ENCODE measurements at places on chromosomes 12 and 14.

DNA sequence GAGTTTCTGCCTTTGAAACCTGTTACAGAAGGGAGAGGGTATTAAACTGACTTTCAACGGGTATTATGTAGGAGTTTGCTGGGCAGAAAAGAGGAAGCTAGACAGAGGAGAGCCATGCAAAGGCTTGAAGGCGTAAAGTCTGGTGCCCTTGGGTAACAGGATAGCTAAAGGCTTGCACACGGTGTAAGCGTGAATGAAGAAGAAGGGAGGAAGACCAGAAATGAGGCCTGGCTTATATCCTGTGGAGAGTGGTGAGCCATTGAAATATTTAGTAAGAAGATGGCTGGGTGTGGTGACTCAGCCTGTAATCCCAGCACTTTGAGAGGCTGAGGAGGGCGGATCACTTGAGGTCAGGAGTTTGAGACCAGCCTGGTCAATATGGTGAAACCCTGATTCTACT, 22.6 kb downstream of the SUDS3 start:
- DNase-seq = no peak

- DNase-seq = no peak
These were observed 171.4 kb downstream of the NDUFA12 start for GRCh38 chr12:94832105-94832504.

- DNase-seq = no peak
These were observed 5.5 kb downstream of the ZFP36L1 start for GRCh38 chr14:68787092-68787992.

- DNase-seq = no peak
These were observed 621.0 kb downstream of the BCL11B start for GRCh38 chr14:98651037-98651436.

- DNase-seq = peak; percentile 100
These were observed 99.1 kb upstream of the NAP1L1 start for GRCh38 chr12:76183459-76184186.

DNA sequence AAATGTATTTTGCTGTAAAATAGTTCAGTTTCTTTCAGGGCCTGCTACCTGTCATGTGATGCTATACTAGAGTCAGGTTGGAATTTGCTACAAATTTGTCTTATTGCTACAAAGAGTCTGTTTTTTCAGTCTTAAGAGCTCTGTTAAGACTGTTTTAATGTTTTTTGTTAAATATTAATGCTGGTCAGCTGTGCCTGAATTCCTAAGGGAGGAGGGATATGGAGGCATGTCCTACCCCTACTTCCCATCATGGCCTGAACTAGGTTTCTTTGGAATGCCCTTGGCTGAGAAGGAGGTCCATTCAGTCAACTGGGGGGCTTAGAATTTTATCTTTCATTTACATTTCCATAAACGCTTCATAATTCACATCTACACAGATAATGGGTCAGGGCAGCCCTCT, 30.0 kb downstream of the IQSEC3 start:
- DNase-seq = no peak

- no peak for DNase-seq
These were observed 147.5 kb downstream of the KCNH5 start for GRCh38 chr14:62897771-62898170.

DNA sequence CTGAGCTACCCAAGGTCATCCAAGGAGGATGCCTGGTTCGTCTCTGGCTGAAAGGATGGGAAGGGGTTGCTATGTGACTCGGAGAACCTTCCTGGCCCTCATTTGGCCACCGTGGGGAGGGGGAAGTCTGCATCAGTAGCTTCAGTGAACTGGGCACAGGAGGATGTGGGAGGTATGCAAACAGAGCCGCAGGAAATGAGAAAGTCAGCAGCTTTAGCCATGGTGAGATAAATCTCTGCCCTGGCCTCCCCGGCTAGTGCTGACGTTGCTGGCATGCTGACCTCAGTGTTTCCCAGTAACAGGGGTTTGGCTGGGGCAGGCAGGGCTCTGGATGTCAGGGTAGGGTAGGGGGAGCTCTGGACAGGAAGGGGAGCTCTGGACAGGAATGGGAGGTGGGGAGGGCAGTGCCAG, 2.3 kb upstream of the CEBPE start:
- peak; percentile 84 for DNase-seq

DNA sequence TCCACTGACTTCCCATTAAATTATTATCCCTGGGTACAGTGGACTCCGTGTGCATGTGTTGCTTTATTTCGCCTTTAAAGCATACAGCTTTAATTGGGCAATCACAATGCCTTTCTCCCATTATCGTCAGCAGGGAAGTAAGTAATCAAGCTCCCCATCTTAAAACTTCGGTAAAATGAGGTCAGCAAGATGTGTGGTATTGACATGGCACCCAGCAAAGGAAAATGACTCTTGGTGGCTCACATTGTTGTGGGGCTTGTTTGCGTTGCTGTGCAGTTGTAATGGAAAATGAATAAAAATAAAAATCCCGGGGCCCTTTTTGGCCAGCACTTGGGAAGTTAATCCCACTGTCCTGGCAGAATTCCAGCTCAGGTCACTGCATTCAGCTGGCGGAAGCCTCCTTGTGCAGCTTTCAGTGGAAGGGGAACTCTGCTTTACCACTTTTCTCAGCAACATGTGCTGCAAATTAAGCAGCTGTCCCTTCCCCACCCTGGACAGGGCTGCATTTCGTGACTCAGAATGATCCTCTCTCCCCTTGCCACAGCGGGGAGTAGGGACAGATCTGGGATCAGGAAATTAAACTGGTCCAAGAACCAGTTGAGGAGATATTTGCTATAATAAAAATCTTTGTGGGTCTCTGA, 13.9 kb upstream of the ATP2A2 start:
- DNase-seq = peak; percentile 72

- DNase-seq = no peak
These were observed 701.2 kb upstream of the TBX3 start for GRCh38 chr12:115385141-115385540.

- no peak for DNase-seq
These were observed 1.2 kb downstream of the KCNK13 start for GRCh38 chr14:90062822-90063539.

- no peak for DNase-seq
These were observed 78.6 kb downstream of the CCDC59 start for GRCh38 chr12:82279536-82280058.

- DNase-seq = no peak
These were observed 32.3 kb downstream of the BEST3 start for GRCh38 chr12:69666798-69667197.

DNA sequence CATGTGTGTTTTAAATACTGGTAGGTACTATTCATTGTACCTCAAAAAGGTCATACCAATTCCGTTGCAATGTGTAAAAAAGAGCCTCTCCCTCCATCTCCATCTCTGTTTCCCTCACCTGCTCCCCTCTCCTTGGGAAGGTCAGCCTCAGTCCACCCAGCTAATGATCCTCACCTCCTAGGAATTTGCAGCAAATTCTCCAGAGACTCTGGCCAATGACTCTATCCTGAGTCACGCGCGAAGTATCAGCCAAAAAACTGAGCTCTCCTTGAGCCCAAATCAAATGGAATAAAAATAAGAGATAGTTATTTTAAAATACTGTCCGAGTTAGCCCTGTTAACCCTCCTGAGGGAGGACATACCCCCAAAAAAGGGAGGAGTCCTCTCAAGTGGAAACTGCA, 148.4 kb downstream of the DPF3 start:
- peak; percentile 95 for DNase-seq

DNA sequence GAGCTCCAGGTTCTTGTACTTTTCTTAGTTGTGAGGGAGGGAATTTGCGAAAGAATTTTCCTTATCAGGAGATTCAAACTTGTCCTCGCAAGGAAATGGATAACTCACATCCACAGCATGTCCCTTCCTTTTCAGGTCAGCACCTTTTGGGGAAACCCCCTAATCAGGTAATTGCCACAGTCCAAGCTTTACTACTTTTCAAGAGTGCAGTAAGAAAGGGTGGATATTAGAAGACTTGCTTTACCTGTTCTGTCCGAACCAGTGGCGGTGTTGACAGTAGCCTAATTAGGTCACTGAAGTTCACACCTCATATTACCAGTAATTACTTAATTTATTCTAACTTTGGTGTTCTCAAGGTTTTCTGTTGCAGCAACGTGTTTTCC, 6.7 kb upstream of the C12orf50 start:
- DNase-seq = no peak

GRCh38 chr14:33560718-33561431, 390.0 kb downstream of the EGLN3 start:
- DNase-seq = no peak

DNA sequence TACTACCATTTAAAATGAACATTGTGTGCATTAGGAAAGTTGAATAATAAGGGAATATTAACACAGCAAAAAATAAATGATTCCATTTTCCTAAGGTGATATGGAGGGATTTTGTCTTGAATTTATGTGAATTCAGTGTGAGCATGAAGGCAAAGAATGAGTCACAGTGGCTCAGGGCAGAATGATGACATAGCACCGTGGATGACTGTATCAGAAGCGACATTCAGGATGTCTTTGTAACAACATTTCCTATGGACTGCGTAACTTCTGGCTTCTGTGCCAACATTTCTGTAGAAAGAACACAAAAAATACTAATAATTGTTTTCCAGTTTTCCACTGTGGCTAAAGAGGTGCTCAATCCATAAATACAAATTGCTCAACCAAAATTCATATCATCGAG, 54.6 kb downstream of the TTC8 start:
- peak; percentile 68 for DNase-seq

DNA sequence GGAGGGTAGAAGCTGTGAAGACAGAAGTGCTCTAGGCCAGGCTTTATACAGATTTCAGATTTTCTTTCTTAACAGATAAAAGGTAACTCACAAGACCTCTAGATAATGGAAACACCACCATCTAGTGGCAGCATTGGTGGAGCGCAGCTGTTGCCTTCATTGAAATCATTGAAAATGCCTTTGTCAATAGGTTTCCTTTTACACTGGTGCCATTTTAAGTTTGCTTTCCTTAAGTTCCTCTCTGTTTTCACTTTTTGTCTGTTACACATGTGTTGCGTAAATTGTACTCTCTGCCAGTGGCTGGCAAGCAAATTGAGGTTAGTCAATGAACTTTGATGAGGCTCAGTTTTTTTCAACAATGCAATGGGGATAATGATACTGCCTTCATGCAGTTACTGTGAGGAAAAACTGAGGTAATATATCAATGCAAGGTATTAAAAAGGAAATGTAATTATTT, 31.1 kb downstream of the ALDH1L2 start:
- peak; percentile 86 for DNase-seq

DNA sequence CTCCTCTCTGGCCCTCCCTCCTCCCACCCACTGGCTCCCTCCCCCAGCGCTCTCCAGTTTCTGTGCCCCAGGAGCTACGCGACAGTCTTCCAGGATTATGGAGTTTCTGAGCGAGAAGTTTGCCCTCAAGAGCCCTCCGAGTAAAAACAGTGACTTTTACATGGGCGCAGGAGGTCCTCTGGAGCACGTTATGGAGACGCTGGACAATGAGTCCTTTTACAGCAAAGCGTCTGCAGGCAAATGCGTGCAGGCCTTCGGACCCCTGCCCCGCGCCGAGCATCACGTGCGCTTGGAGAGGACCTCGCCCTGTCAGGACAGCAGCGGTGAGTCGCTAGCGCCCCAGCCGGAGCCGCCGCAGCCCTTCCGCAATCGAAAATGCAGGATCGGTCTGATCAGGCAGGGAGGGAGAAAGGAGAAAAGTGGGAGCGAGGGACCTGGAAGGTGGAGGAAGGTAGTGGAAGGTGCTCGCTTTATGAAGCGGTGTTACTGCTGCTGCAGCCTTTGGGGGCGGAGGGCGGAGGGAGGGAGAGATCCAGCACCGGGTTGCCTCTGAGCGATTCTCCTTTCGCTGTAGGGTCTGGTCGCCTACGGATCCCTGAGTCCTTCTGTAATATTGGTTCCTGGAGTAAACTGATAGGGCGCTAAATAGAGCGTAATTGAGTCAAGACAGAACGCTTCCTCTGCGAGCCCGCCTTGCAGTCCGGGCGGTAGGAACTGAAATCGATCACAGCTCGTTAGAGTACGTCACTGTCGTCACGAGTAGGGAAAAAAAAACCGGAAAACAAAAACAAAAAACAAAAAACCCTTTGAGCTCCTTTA, at the start of gene ALX1:
Gene ALX1, plus strand, starts transcription at position 56 of the 819 bp plus-strand sequence. Its CDS starts 42 bp downstream, at position 98.
- peak; percentile 49 for DNase-seq

- no peak for DNase-seq
These were observed 142.3 kb downstream of the RIMBP2 start for GRCh38 chr12:130573766-130574165.

DNA sequence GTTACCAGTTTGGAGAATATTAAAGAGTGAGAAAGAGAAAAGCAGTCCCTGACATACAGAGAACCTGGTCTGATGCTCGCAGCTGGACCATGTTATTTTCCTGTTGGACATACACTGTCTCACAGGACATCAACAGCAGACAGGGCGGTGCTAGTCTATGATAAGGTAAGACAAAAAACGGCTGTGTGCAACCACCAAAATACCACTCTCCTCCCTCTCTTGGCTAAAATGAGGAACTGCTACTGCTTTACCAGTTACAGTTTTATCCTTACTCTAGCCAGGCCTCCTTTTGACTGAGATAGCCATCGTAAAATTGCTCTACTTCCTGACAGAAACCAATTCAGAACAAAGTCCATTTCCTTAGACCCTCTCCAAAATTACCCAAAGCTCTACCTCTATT, 47.0 kb upstream of the ERGIC2 start:
- DNase-seq = peak; percentile 22

DNA sequence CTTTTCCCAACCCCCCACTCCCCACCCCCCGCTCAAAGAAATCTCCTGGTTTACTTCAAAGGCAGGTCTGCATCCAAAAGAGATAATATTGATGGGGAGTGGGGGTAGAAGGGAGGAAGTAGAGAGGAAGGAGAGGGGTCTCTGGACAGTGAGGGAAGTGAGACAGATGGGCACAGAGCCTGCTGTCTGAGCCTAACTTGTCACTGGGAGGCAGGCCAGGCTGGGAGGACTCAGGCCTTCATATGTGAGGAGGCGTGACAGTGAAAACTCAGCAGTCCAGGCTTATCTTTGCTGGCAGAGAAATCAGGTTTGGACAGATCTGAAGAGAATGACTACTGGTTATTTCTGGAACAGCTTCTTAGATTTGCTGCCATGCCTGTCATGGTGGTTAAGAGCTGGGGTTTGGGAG, 192.3 kb downstream of the NUAK1 start:
- peak; percentile 82 for DNase-seq

DNA sequence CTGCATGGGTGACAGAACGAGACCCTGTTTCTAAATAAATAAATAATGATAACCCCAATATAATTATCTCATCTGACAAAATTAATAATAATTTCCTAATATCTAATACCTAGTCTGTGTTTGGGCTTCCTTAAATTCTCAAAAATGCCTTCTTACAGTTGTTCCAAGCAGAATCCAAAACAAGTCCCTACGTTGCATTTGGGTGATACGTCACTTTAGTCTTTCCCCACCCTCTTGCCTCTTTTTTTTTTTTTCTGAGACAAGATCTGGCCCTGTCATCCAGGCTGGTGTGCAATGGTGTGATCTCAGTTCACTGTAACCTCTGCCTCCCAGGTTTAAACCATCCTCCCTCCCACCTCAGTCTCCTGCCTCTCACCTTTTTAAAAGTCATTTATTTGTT, 26.7 kb downstream of the VEZT start:
- DNase-seq = no peak

DNA sequence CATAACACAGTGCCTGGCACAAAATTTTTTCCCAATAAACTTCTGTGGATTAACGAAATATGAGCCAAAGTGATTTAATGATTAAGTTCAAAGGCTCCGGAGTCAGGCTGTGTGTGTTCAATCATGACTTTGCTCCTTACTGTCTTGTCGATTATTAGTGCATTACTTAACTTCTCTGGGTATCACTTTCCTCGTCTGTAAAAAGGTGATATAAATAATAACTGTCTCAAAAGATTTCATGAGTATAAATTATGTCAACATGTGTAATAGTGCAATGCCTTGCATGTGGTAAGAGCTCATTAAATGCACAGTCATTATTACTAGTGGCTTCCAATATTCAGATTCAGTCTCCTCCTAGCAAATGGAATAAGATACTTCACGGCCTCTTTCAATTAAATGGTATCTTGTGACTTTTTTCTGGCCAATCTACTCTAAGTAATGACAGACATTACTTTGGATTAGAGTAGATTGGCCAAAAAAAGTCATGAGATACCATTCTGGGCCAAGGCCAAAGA, 6.8 kb upstream of the IFNG start:
- no peak for DNase-seq

Measured in fibroblast of the aortic adventitia (primary cell).